T-cell (primary cell): ENCODE measurements at places on chromosomes 6 and 20.

DNA sequence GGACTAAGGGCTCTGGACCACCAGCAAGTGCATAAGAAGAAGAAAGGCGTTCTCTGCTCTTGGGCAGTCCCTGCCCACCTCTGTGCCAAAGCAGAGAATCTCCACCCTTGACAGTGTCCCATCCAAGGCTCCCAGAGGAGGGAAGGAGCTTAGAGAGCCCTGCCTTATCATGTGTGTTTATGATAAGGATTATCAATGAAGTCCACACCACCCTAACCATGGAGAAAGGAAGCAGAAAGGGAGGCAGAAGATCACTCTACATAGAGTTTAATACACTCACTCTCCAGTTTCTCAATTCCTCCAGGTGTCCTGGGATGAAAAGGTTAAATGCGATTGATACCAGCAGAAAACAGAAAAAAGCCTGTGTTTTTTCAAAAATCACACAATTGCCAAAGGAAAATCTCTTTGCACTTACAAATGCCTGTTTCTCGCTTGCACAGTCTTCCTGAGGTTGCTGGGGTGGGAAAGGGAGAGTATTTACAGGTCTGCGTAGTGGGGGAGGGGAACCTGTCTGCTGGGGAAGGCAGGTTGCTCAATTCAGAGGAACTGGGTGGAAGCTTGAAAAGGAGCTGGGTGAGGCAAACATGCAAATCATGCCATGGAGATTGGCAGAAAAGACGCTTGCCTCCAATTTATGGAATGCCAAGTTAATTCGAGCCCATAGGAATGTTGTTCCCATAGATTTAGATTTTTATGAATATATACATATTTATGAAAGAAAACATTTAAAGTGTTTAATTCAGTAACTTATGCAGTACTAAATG is 104.0 kb downstream of the EYA2 start:
- no peak for DNase-seq

- DNase-seq = no peak
These were observed 740.7 kb downstream of the DHX35 start for GRCh38 chr20:39702701-39703349.

GRCh38 chr20:20292472-20292871 is 75.4 kb upstream of the INSM1 start:
- no peak for DNase-seq

- no peak for DNase-seq
These were observed 72.4 kb downstream of the ASCC3 start for GRCh38 chr6:100808638-100809275.

- DNase-seq = no peak
These were observed 37.0 kb upstream of the IGF2R start for GRCh38 chr6:159931846-159932245.

- DNase-seq = no peak
These were observed 13.3 kb downstream of the RSPH4A start for GRCh38 chr6:116629563-116629981.

DNA sequence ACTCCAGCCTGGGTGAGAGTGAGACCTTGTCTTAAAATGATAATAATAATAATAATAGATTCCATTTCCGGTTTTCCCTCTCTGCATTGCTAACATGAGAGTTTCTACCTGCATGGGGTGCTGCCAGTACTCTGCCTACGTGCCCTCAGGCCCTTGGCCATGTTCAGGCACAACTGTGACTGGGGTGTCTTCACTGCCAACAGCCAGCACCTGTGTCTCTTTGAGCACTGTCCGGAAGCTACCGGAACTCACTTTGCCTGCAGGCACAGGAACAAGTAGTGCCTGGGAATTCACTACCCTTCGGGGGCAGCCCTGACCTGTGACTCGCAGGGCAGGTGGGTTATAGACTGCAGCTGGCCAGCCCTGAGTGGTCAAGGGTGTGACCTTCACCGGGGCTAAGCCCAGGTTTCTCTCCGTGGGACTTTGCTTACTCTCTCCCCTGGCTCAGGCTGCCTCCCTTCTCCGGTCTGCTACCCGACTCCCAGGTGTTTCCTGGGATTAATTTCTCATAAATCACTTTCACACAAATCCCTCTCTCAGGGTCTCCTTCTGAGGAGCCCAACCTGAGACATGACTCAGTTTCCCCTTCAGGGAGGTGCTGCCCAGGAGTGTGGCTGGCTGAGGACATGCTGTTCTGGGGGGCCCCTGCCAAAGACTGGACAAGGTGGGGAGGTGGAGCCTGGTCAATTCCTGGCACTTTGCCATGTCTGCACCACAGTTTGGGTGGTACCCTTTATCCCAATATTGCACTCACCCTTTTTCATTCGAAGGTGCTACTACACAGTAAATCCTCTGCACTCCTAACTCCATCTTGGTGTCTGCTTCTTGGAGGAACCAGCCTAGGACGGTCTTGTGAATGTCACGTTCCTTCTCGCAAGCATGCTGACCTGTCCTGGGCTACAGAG is 79.5 kb upstream of the RALGAPA2 start:
- no peak for DNase-seq

DNA sequence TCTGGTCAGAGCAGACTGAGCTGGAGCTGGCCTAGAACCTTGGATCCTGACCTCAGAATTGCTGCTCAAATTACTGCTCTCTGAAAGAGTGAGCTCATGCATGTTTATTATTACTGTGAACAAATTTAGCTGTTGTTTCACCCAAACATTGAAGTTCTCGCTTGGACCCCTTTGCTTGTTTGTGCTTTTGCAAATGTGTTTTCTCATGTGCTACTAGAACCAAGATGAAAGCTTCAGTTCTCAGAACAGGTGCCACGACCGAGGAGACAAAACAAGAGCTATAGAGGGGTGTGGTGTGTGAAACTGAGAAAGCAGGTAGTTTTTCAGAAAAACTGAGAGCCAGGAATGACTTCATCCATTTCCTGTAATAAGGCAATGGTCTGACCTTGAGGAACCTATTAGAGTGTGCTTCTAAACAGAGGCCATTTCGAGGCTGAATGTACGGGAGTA is 50.0 kb upstream of the ESR1 start:
- no peak for DNase-seq

DNA sequence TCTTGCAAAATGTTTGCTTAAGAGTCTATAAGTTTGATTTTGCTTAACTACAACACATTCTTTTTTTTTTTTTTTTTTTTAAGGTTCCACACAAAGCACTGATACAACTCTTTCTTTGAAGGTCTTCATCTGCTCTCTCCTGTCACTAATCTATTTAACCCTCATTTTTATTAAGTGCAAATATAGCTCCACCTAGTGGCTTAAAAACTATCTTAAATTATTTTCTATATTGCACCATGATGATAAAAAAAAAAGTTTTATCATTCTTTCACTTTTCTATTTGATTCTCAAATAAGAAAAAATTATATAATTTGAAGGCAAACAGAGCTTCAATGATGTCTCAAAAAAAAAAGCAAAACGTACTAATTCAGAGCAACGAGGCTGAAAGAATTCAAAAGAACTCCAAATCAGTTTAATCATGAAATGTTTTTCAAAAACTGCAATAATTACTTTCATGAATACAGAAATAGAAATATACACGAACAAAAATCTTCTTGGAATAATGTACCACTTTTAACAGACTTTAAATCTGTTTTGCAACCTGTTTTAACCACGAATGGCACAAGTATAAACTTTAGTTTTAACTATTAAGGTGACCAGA is 12.8 kb downstream of the ESF1 start:
- DNase-seq = no peak
